ENCODE measurements at places on chromosomes 2 and 18.

- DNase-seq, result no peak
Observed at GRCh38 chr18:40163254-40163653, 1791.8 kb upstream of the PIK3C3 start.

DNA sequence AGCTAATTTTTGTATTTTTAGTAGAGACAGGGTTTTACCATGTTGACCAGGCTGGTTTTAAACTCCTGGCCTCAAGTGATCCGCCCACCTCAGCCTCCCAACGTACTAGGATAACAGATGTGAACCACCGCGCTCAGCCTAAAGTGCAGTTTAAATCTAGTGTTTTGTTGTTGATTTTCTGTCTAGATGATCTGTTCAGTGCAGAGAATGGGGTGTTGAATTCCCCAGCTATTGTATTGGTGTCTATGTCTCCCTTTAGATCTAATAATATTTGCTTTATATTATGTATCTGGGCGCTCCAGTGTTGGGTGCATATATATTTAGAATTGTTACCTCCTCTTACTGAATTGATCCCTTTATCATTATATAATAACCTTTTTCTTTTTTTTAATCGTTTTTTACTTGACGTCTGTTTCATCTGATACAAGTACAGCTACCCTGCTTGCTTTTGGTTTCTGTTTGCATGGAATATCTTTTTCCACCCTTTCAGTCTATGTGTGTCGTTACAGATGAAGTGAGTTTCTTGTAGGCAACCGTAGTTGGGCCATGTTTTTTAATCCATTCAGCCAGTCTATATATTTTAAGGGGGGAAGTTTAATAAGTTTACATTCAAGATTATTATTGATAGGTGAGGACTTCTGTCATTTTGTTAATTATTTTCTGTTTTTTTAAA lies 34.3 kb downstream of the GALM start:
- DNase-seq, result no peak

GRCh38 chr2:240501531-240501991 lies 56.2 kb downstream of the ANKMY1 start:
- peak; percentile 17 for DNase-seq

DNA sequence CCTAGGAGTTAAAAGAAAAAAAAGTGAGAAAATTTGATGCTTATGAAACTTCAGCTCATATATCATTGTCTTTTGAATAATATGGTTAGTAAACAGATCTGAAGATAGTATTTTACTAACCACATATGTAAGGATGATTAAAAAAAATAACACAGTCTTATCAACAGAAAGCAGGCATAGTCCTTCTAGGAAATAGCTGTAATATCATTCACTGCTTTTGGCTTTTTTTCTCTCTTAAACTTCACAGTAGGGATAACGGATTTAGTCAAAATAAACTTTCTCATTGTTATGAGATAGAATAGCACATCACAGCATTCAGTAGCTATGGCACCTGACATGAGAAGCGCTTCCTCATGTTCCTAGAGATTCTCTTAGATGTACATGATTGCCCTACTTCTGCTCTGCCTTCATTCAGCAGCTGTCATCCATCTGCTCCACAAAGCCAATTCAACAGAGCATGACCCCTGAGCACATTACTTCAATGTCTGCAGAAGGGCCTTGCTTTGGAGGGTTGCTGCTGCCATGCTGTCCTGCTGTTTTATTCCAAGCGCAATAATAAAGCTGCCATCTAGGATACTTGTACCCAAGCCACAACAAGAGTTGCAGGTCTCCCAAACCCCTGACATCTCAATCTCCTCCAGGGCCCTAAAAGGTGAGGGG lies 67.0 kb downstream of the TTC21B start:
- no peak for DNase-seq

DNA sequence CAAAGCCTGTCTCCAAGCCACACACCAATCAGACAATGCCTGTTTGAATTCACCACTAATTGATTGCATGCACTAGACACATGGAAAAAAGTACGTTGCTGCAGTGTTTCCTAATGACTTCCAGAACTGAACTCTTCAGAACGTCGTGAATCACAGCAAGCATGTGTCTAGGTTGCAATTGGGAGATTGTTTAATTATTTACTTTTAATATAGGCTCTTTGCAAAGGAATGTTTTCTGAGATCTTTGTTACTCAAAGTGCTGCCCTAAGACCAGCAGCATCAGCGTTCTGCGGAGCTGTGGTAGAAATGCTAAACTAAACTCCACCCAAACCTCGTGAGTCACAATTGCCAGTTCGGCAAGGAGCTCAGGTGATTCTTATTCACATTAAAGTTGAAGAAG lies 52.7 kb upstream of the CCDC68 start:
- DNase-seq, result no peak

Measured in omental fat pad (tissue), 4 donors.